ENCODE measurements at places on chromosomes 3 and 15. TPM values are rescaled to one million over a fixed set of nuclear protein-coding genes. Genes with fewer than 3 reads are reported as not detected.

TMCO5A gene
- not detected for total RNA-seq

ZNF710 gene
- 16.7 TPM for total RNA-seq

CILP gene
- 0.41 TPM for total RNA-seq

KLF15 gene
- 0.73 TPM for total RNA-seq

CPLX3 gene
- 0.06 TPM for total RNA-seq

PHLDB2 gene
- 23.3 TPM for total RNA-seq

LRRC31 gene
- total RNA-seq = not detected

PP2D1 gene
- total RNA-seq = not detected

RETNLB gene
- total RNA-seq = not detected

MORC1 gene
- total RNA-seq = not detected

ACKR2 gene
- not detected for total RNA-seq

CCDC54 gene
- total RNA-seq = not detected

C3orf62 gene
- total RNA-seq = 1.5 TPM

C3orf70 gene
- total RNA-seq = 0.03 TPM

SACM1L gene
- 12.9 TPM for total RNA-seq

ITIH1 gene
- total RNA-seq = not detected

CORO2B gene
- total RNA-seq = 3.0 TPM

DLL4 gene
- total RNA-seq = 1.8 TPM

CAV3 gene
- 0.07 TPM for total RNA-seq

EIF4E3 gene
- total RNA-seq = 4.0 TPM

SCN11A gene
- not detected for total RNA-seq

FOXB1 gene
- not detected for total RNA-seq

GXYLT2 gene
- total RNA-seq = 1.1 TPM

GOLGA6L4 gene
- total RNA-seq = 1.2 TPM

TMEM108 gene
- total RNA-seq = not detected

CSPG4 gene
- 0.12 TPM for total RNA-seq

CSK gene
- 59.4 TPM for total RNA-seq

C3orf20 gene
- 0.08 TPM for total RNA-seq

SYNPR gene
- total RNA-seq = not detected

ST3GAL6 gene
- 1.4 TPM for total RNA-seq

BRK1 gene
- 178 TPM for total RNA-seq

ACOX2 gene
- 6.0 TPM for total RNA-seq

NR2E3 gene
- 0.31 TPM for total RNA-seq

PAQR5 gene
- total RNA-seq = 102 TPM

PRICKLE2 gene
- 2.5 TPM for total RNA-seq

MYRIP gene
- total RNA-seq = not detected

UBAP1L gene
- total RNA-seq = 1.3 TPM

FEZF2 gene
- total RNA-seq = not detected

DCLK3 gene
- not detected for total RNA-seq

NSMCE3 gene
- total RNA-seq = 14.3 TPM

ZCWPW2 gene
- 0.25 TPM for total RNA-seq

NOP10 gene
- total RNA-seq = 578 TPM

TRH gene
- not detected for total RNA-seq

U2SURP gene
- 77.7 TPM for total RNA-seq

UBA7 gene
- total RNA-seq = 0.23 TPM

THSD4 gene
- total RNA-seq = 27.2 TPM

SCAANT1 gene
- total RNA-seq = not detected

CLDN1 gene
- total RNA-seq = 19.6 TPM

P2RY13 gene
- total RNA-seq = not detected

Data from A549 treated with Hydrocortisone at 1 μM for 4 hours (cell line).